H1 (cell line): ENCODE measurements at places on chromosomes 1 and 21.

GRCh38 chr1:47479664-47480063 is 41.8 kb downstream of the FOXD2 start:
- DNase-seq, result no peak
- no peak overlapping the region for H3K27ac ChIP-seq
- no peaks in the 10 kb centered on the region for H3K27me3 ChIP-seq
- H3K4me1 ChIP-seq, result 0 out of 2 replicates have a peak, but pooled peaks cover 2% of the 10 kb centered on the region
- no peak overlapping the region for H3K4me3 ChIP-seq

DNA sequence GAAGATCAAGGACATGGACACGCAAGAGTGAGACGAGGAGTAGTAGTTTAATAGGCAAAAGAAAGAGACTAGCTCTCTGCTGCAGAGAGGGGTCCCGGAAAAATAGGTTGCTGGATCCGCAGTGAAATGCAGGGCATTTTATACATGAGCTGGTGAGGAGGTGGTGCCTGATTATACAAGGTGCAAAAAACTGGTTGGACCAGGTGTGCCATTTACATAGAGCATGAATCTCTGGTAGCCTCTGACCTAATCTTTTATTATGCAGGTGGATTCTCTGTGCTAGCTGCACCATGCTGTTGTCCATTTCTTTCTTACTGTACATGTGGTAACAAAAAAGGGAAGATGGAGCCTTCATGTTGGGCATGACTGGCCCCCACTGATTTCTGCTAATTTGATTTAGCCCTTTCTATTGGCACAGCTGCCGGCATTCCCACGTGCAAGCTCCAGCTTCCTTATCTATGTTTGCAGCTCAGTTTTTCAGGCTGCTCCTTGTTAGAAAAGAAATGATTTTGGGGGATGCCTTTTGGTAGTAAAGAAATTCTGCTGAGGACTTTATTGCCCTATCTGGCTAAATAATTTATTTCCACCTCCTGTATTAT is 548.1 kb downstream of the BRINP3 start:
- no peak overlapping the region for H3K4me3 ChIP-seq
- H3K4me1 ChIP-seq, result peaks cover 4% of the 10 kb centered on the region
- DNase-seq, result no peak
- H3K27me3 ChIP-seq, result no peaks in the 10 kb centered on the region
- H3K27ac ChIP-seq, result no peak overlapping the region

DNA sequence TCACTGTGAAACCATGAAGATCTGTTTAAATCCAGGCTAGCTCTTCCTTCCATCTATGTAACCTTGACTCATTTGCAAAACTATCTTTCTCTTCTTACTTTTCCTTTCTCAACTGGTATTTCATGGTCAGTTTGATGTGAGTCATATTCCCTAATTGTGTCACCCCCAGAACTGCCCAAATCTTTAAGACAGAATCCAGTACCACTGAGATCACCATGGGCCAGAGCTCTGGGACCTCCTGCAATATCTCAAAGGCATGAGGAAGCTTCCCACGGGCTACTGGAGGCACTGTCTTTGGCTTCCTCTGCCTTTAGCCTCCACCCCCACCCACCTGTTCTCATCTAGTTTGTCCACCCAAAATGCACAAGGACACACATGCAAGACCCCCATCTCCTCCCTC is 274.4 kb upstream of the FMN2 start:
- H3K27ac ChIP-seq, result no peak overlapping the region
- H3K27me3 ChIP-seq, result no peaks in the 10 kb centered on the region
- H3K4me1 ChIP-seq, result peaks cover 11% of the 10 kb centered on the region

GRCh38 chr1:195761104-195761503 is 847.1 kb downstream of the KCNT2 start:
- no peak for DNase-seq
- H3K27ac ChIP-seq, result no peak overlapping the region

DNA sequence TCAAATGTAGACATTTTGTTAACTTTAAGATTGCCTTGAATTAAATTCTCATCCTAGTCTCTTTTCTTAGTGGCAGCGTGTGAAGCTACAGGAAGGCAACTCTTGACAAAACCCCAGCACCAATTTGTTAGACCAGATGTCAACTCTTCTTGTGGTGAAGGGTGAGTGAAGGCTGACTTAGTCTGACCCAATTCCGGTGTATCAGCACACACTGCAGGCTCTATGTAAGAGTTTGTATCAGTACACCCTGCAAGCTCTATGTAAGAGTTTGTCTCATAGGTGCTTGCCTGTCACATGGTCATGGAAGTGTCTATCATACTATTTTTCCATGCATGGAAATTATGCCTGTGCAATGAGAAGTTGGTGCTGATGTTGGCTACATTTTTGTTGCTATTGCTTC is 16.8 kb downstream of the CR2 start:
- no peak for DNase-seq
- no peaks in the 10 kb centered on the region for H3K27me3 ChIP-seq
- no peaks in the 10 kb centered on the region for H3K4me1 ChIP-seq

DNA sequence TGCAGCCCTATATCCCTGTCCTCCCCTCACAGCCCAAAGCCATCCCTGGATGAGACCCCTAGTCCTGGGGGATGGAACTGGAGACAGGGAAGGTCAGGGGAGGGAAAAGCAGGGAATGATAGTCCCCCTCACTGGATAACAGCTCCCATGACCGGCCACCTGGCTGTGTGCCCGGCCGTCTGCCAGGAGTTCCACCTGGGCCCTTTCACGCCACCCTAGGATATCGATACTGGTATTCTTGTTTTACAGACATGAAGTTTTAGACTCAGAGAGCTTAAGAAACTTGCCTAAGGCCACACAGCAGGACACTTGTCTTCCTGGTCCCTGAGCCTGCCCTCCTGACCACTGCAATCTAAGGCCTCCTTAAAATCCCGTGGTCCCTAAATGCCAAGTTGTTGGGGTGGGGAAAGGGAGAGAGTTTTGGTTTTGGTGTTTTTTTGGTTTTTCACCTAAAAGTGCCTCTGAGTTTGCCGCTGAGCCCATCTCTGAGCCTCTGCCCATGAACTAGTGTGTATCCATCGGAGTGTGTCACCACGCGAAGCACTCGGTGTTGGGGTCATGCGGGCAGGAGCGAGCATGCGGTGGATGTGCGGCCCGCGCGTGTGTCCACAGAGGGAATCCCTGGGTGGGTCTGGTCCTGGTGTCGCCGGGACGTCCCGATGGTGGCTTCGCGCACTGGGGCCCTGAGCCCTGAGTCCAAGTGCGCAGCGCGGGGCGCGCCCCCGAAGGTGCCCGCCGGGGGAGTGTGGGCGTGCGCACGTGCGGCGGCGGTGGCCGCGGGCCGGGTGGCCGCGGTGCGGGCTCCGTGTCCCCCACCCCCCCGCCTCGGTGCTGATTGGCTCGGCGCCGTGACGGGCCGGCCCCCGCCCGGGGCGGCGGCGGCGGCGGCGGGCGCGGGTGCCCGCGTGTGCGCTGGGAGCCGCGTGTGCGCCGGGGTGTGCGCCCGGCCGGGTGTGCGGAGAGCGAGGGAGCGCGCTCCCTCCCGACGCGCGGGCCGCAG is at the start of gene EPHA8:
EPHA8 (plus strand) TSS at position 906 of the 1,000 bp plus-strand sequence. CDS start 147 bp downstream, outside the sequence.
- H3K27me3 ChIP-seq, result peaks cover 27% of the 10 kb centered on the region
- no peak for DNase-seq
- H3K36me3 ChIP-seq, result no peaks in the 10 kb centered on the region
- no peak within 1 kb of the TSS for H3K27ac ChIP-seq
- H3K4me1 ChIP-seq, result peaks cover 18% of the 10 kb centered on the region

DNA sequence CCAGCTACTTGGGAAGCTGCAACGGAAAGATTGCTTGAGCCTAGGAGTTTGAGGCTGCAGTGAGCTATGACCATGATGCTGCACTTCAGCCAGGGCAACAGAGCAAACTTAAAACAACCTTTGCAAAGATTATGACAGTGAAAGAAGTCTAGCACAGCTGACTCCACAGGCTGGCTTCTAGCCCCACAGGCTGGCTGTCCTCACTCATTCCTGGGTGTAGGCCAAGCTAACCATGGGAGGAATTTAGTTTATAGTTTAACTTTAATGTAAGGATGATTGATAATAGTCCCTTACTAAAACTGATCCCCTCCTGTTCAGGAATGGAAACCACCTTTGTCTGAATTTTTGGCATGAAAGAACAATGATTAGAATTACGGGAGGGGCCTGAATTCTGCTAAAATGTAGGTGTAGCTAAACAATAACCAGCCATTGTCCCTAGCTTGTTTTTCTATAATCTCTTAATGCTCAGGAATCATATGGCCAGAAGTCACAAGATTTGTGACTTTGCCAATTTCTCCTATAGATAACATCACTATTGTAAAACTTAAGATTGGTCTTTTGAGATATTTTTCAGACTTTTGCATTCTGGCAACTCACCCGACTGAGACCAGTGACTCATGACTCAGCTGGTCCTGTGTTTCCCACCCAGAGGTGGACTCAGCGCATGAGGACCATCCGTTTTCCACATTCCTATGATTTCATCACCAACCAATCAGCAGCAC is 28.1 kb upstream of the SGIP1 start:
- no peaks in the 10 kb centered on the region for H3K36me3 ChIP-seq
- no peak overlapping the region for H3K4me3 ChIP-seq
- DNase-seq, result no peak
- H3K27me3 ChIP-seq, result no peaks in the 10 kb centered on the region
- no peak overlapping the region for H3K27ac ChIP-seq

- H3K27me3 ChIP-seq, result no peaks in the 10 kb centered on the region
- H3K36me3 ChIP-seq, result no peaks in the 10 kb centered on the region
- no peak overlapping the region for H3K27ac ChIP-seq
- peaks cover 18% of the 10 kb centered on the region for H3K4me1 ChIP-seq
- DNase-seq, result no peak
- H3K4me3 ChIP-seq, result no peak overlapping the region
Measured at GRCh38 chr1:17581389-17582123, 42.1 kb downstream of the ARHGEF10L start.

DNA sequence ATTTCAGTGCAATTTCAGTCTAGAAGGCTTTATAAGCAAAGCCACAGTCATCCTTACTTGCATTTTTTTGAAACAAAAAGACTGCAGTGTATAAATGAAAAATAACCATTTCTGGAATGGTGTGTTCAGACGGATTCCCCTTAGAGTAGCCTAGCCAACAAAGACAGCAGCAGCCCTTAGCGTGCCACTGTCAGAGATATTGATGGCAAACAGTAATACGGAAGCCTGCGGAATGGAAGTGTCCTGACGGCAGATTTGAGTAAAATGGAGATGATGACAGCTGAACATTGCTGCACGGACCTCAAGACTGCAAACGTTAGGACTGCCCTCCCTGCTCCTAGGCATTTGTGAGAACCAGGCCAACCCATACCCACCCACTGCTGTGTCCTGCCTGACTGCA is 54.7 kb downstream of the PDE9A start:
- no peak overlapping the region for H3K27ac ChIP-seq
- no peak for DNase-seq
- no peaks in the 10 kb centered on the region for H3K27me3 ChIP-seq
- H3K4me3 ChIP-seq, result no peak overlapping the region

GRCh38 chr1:50570066-50570468 is 146.8 kb upstream of the DMRTA2 start:
- H3K36me3 ChIP-seq, result no peaks in the 10 kb centered on the region
- no peaks in the 10 kb centered on the region for H3K27me3 ChIP-seq
- no peak for DNase-seq
- H3K4me3 ChIP-seq, result no peak overlapping the region
- no peak overlapping the region for H3K27ac ChIP-seq
- H3K4me1 ChIP-seq, result no peaks in the 10 kb centered on the region

- no peak overlapping the region for H3K4me3 ChIP-seq
- no peak overlapping the region for H3K27ac ChIP-seq
Measured at GRCh38 chr1:231691618-231692259, 65.1 kb downstream of the DISC1 start.

- DNase-seq, result no peak
- H3K36me3 ChIP-seq, result no peaks in the 10 kb centered on the region
- peaks cover 1% of the 10 kb centered on the region; the same call in 1 of the 2 replicates for H3K4me1 ChIP-seq
- H3K4me3 ChIP-seq, result no peak overlapping the region
Measured at GRCh38 chr1:25064465-25065240, 134.6 kb upstream of the RUNX3 start.

- H3K36me3 ChIP-seq, result no peaks in the 10 kb centered on the region
- H3K4me1 ChIP-seq, result no peaks in the 10 kb centered on the region
- H3K27ac ChIP-seq, result no peak overlapping the region
- DNase-seq, result no peak
- no peak overlapping the region for H3K4me3 ChIP-seq
Measured at GRCh38 chr1:201334325-201335173, 42.9 kb downstream of the TNNT2 start.

GRCh38 chr1:212545941-212546635 is 62.5 kb upstream of the ATF3 start:
- H3K27me3 ChIP-seq, result no peaks in the 10 kb centered on the region
- no peak overlapping the region for H3K27ac ChIP-seq
- no peak overlapping the region for H3K4me3 ChIP-seq
- no peaks in the 10 kb centered on the region for H3K36me3 ChIP-seq
- no peak for DNase-seq
- H3K4me1 ChIP-seq, result peaks cover 2% of the 10 kb centered on the region; the same call in 1 of the 2 replicates

GRCh38 chr1:32759997-32760623 is 57.0 kb downstream of the YARS1 start:
- no peaks in the 10 kb centered on the region for H3K27me3 ChIP-seq
- peaks cover 50% of the 10 kb centered on the region for H3K4me1 ChIP-seq
- peak overlapping the region; percentile 49 for H3K4me3 ChIP-seq
- H3K36me3 ChIP-seq, result no peaks in the 10 kb centered on the region

DNA sequence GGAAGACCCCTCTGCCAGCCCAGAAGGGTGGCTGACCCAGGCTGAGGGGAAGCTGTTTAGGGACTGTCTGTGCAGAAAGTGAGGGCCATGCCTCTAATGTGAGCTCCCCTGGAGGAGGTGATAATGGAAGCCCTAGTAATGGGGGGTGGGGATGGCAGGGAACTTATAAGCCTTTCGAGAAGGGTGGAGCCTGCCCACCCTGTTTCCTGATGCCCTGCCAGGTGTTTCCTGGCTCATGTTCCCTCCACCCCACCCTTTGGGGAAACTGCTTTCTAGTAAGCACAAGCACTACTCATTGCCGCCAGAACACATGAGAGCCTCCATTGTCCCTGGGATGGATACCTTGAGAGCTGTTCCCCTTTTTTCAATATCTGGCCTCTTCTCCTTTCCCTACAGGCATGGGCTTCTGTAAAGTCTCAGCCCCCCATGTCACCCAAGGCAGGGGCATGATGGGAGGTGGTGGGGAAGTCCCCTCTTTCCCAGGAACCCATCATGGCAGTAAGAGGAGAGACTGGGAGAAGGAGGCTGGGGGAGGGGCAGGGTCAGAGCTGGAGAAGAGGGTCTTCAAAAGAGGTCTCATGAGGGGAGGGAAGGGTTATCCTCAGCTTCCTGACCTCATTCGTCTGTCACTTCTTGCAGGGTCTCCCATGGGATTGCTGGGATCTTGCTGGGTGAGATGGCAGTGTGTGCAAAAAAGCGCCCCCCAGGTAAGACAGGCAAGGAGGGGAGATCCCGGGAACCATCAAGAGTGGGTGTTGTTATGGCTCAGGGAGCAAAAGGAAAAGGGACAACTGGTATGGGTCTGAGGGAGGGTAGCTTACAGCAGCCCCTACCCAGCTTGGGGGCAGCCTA is 2.4 kb downstream of the ATP8B2 start:
- H3K4me1 ChIP-seq, result peaks cover 24% of the 10 kb centered on the region
- H3K27me3 ChIP-seq, result no peaks in the 10 kb centered on the region
- H3K4me3 ChIP-seq, result peak overlapping the region; percentile 63
- H3K36me3 ChIP-seq, result peaks cover 19% of the 10 kb centered on the region
- no peak overlapping the region for H3K27ac ChIP-seq

GRCh38 chr1:232766241-232766890 is 38.9 kb upstream of the MAP10 start:
- H3K36me3 ChIP-seq, result no peaks in the 10 kb centered on the region
- H3K27ac ChIP-seq, result no peak overlapping the region
- no peaks in the 10 kb centered on the region for H3K27me3 ChIP-seq
- peaks cover 14% of the 10 kb centered on the region for H3K4me1 ChIP-seq
- no peak for DNase-seq
